ENCODE measurements at places on chromosomes 5 and 9. TPM values are rescaled to one million over a fixed set of nuclear protein-coding genes. Genes with fewer than 3 reads are reported as not detected.

Gene PCDHGA7
- 0.25 TPM for total RNA-seq

Gene PCDHGA10
- total RNA-seq, result 0.10 TPM

Gene LECT2
- not detected for total RNA-seq

DNA sequence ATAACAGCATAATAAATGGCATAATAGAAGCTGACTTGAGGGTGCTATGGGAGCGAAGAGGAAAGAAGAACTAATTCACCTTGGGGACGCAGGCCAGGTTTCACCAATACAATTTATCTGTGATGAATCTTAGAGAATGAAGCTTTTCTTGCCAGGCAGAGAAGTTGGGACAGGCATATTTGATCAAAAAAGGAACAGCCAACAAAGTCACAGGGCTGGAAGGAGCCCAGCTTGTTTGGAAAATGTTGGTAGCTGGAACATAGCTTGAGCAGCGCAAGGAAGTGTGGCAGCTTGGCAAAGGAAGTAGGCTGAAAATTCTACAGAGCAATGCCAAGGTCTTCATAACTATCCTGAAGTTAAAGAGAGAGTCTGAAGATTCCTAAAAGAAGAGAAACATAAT, 181.5 kb upstream of the OR13F1 start:
- DNase-seq, result no peak
- H3K4me3 ChIP-seq, result no peak overlapping the region
- no peaks in the 10 kb centered on the region for H3K36me3 ChIP-seq
- H3K27me3 ChIP-seq, result no peaks in the 10 kb centered on the region

DNA sequence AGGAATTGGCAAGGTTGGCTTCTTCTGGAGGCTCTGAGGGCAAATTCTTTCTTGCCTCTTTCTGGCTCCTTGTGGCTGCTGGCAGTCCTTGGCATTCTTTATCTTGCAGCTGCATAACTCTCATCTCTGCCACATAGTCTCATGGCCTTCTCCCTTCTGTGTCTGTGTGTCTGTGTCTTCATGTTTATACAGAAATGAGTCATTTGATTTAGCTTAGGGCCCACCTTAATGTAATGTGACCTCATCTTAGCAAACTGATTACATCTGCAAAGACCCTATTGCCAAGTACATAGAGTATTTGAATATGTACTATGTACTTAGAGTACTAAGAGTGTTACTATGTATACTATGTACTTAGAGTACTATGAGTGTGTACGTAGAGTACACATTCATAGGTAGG, 122.5 kb downstream of the RFK start:
- no peaks in the 10 kb centered on the region for H3K36me3 ChIP-seq
- no peak for DNase-seq
- H3K27ac ChIP-seq, result no peak overlapping the region
- peaks cover 6% of the 10 kb centered on the region for H3K27me3 ChIP-seq
- no peak overlapping the region for H3K4me3 ChIP-seq
- peaks cover 5% of the 10 kb centered on the region for H3K4me1 ChIP-seq

DNA sequence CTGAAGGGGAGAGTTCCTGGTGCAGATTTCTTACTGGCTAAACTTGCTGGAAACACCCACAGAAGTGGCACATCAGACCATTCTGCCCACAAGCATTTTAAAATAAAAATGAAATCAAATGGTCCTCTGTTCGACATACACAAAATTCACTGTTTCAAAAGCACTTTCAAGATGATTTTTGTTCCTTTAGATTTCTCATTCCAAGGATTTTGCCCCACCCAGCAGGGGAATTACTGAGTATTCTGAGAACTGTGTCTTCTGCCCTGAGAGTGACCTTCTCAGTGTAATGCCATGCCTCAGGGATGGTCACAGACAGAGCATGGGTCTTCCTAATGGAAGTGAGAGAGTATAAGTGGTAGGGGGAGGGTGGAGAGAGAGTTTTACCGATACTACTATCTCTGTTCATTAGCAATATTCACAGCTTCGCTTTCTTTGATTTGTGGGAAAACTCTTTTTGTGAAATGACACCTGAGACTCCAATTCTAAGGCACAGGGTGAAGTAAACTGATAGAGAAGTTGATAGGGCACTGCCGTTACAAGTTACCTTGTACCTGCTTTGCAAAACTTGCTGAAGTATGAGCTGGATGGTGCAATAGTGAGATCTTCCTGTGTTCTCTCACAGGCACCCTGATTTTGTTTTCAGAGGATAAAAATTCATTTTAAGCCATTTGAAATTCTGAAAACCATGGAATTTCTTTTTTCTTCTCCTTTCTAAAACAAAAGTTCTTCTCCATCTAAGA, 95.8 kb upstream of the CD180 start:
- no peak overlapping the region for H3K27ac ChIP-seq
- peaks cover 23% of the 10 kb centered on the region for H3K27me3 ChIP-seq

DNA sequence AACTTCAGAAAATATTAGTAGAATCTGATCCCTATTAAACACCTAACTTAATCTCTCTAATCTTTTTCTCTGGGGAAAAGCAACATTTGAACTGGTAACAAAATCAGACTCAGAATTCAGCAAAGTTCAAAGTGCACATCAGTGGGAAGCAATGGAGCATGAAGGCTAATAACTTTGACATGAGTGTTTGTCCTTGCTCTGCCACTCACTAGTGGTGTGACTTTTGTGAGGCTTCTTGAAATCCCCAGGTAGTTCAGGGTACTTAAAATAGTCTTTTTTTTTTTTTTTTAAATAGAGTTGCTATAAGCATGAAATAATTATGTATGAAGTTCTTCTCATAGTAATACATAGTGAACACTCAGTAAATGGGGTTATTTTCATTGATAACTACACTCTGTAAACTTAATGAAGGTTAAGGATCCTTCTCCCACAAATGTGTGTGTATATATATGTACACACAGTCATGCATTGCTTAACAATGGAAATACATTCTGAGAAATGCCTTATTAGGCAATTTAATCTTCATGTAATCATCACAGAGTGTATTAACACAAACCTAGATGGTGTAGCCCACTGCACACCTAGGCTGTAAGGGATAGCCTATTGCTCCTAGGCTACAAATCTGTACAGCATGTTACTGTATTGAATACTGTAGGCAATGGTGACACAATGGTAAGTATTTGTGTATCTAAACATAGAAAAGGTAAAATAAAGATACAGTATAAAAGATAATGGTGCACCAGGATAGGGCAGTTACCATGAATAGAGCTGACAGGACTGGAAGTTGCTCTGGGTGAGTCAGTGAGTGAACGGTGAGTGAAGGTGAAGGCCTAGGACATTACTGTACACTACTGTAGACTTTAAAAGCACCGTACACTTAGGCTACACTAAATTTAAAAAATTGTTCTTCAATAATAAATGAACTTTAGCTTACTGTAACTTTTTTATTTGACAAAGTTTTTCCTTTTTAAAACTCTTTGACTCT, 73.3 kb upstream of the HMHB1 start:
- H3K36me3 ChIP-seq, result no peaks in the 10 kb centered on the region
- DNase-seq, result no peak
- peaks cover 6% of the 10 kb centered on the region for H3K27me3 ChIP-seq
- H3K4me3 ChIP-seq, result no peak overlapping the region

DNA sequence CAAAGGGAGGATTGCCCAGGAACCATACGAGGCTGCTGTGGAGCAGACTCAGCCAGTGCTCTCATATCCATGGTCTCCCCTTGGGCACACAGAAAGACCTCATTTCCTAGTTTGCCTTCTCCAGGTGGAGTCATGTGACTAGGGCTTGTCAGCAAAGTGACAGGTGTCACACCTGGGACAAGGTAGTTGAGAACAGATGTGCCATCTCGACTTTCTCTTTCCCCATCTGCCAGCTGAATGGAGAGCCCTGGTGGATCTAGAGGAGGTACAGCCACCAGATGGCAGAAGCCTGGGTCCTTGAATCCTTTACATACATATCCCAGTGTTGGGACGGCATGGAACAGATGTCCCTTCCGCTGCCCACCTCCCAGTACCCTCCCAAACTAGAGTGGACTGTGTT, 42.9 kb upstream of the ALDOB start:
- DNase-seq, result no peak
- no peak overlapping the region for H3K4me3 ChIP-seq
- H3K27ac ChIP-seq, result no peak overlapping the region

- DNase-seq, result no peak
- H3K27me3 ChIP-seq, result no peaks in the 10 kb centered on the region
Observed at GRCh38 chr9:134570151-134570621, 71.4 kb upstream of the COL5A1 start.

GRCh38 chr9:12903316-12903715, 128.5 kb downstream of the LURAP1L start:
- no peak overlapping the region for H3K4me3 ChIP-seq
- H3K36me3 ChIP-seq, result no peaks in the 10 kb centered on the region
- H3K27ac ChIP-seq, result no peak overlapping the region
- no peaks in the 10 kb centered on the region for H3K4me1 ChIP-seq
- no peak for DNase-seq
- no peaks in the 10 kb centered on the region for H3K27me3 ChIP-seq

DNA sequence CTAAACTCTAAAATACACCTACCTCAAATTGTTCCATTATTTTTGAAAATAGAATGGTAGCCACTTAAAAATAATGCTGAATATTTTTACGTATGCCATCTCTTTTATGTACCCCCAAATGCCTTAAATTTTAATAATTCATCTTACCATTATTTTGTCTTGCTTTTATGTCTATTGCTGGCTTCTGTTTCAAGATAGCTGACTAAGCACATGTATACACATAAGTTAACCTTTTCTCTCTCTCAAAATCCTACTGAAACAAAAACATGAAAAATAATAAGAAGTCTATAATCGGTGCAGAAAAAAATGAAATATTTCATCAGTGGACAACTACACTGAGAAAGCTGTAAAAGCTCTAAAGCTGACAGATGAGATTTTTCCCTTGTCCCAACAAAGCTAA, 652.0 kb upstream of the ZNF608 start:
- H3K27me3 ChIP-seq, result no peaks in the 10 kb centered on the region
- H3K4me1 ChIP-seq, result no peaks in the 10 kb centered on the region
- H3K36me3 ChIP-seq, result no peaks in the 10 kb centered on the region
- no peak overlapping the region for H3K27ac ChIP-seq
- H3K4me3 ChIP-seq, result no peak overlapping the region

- peak overlapping the region; percentile 67 for H3K4me3 ChIP-seq
- H3K27ac ChIP-seq, result peak overlapping the region; percentile 93
- H3K36me3 ChIP-seq, result no peaks in the 10 kb centered on the region
- H3K27me3 ChIP-seq, result no peaks in the 10 kb centered on the region
Observed at GRCh38 chr5:56588636-56589480, 226.5 kb upstream of the MAP3K1 start.

Measured in T-helper 17 cell (primary cell).